Activated CD8-positive, alpha-beta memory T cell treated with anti-CD3 and anti-CD28 coated beads for 1 hour (primary cell): ENCODE measurements at places on chromosomes 4 and X.

DNA sequence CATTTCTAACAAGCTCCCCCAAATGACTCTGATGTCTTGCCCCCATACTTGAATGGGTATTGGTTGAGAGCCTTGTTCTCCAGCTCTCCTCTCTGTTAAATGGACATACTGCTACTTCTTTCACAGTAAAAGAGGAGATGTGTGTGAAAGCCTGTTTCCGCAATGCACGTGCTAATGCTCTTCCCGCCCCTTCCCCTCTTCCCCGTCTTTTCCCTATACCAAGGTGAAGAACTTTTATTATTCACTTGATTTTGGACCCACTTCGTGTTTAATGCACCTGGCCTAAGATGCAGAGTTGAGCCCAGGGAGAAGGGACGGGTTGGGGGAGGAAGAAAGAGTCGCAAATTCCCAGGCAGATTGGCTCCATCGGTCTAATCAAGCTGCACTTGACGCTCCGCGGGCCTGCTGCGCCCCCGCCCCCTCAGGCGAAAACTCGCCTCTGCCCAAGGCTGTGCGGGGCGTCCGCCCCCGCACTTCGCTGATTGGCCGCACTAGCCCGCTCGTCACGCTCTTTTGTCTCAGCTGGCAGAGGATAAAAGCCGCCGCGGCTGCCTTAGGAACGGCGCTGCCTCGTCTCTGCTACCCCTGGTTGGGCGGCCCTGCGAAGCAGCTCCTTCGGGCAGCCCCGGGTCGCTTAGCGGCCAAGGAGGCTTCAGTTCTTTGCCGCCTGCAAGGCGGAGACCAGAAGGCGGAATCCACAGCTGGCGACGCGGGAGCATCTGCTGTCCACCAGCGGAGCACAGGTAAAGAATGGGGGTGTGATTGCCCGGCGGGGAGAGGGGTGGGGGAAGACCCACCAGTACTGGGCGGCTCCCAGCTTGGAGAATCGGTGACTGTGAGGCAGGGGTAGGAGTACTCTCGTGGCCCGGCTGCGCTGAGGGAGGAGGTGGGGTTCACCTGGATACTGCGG, at the start of gene ZCCHC12:
Gene ZCCHC12, plus strand, starts transcription at position 562 of the 910 bp plus-strand sequence. CDS start 1,421 bp downstream, outside the sequence.
- DNase-seq = peak; percentile 13

- DNase-seq = no peak
Measured at GRCh38 chrX:120021927-120022326, 55.6 kb downstream of the RHOXF2B start.

DNA sequence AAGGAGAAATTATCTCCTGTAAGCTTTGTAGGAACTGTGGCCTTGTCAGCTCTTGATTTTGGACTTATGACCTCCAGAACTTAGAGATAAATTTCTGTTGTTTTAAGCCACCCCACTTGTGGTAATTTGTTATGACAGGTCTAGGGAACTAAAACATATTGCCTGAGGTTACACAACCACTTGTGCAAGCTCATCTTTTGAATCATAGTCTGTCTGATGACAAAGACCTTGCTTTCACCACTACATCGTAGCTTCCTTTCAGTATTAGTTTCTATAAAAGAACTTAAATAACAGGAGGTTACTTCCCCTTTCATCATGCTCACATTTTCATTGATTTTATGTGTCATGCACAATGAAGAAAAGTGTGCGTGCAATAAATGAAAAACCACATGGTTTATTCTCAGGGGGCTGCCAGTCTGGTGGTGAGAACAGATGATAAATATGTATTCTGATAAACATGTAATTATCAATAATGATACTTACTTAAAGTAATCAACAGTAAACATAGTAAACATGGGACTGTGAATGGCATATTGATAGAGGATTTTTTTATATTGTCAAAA, 690.0 kb upstream of the HS3ST1 start:
- DNase-seq = no peak

GRCh38 chr4:110867981-110868720, 245.3 kb upstream of the PITX2 start:
- DNase-seq = no peak

DNA sequence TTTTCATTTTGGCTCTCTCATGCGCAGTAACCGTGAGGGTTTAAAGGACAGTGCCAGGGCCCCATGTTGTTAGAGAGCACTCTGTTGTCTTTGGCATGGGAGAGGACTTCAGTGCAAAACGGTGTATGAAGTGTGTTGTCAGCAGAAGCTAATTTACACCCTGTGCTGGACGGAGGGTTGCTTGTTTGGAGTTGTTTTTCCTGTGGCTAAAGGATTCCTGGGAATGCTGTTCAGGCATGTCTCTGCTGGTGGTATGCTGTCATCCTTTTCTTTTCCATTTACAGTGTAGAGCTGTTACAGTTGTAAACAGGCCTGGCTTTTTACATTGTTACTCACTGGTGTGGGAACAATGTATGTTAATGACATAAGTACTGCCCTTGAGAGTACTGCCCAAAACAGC, 206.3 kb downstream of the CBR4 start:
- no peak for DNase-seq

DNA sequence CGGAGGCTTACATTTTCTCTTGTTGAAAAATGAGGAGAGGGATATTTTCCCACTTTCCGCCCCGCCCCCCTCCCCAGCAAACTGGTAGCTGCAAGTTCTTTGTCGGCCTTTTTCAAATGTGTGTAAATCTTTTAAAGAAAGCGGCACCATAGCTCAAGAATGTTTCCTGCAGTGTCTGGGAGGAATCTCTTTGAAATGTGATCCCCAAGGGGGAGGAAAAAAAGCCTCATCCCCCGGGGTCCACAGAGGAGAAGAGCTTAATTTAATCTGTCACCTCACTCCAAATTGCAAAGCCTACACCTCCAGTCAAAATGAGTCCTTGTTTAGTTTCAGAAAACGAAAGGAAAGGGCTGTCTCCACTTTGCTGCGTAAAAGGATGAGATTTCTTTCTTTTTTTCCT, 34.8 kb downstream of the ASMT start:
- DNase-seq = no peak

- no peak for DNase-seq
Measured at GRCh38 chr4:87375719-87376291, 15.2 kb downstream of the HSD17B11 start.

DNA sequence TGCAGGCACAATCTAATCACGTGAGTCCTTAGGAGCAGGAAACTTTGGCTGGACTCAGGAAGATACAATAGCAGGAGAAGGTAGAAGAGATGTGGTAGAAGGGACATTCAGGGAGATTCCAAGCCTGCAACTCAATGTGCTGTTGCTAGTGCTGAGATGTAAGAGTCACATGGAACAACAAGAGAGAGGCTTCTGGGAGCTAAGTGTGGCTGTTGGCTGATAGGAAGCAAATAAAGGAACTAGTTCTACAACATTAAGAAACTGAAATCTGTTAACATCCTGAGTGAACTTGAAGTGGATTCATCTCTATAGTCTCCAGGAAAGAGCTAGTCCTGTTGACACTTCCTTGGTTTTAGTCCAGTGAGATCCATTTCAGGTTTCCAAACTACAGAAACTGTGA, 1207.4 kb downstream of the ADGRL3 start:
- no peak for DNase-seq

DNA sequence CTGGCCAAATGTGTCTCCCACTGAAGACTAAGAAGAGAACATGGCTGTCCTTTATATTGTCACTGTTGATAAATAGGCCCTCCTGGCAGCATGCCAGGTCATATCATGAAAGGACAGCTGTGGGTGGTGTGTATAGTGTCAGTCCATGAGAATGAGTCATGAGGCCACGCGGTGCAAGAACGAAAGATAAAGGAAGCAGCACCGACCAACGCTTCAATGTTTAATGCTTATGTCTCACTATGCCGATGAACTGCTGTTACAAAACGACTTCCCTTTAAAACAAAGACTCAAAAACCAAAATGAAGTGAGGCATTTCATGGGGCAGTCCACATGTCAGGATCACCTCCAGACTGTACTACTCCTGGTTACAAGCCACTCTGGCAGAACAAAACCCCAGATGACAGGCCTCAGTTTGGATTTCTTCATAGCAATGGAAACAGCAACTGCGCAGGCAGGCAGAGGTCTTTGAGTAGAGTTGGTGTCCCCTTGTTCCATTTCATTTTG, 5.2 kb upstream of the TCEANC start:
- peak; percentile 28 for DNase-seq

DNA sequence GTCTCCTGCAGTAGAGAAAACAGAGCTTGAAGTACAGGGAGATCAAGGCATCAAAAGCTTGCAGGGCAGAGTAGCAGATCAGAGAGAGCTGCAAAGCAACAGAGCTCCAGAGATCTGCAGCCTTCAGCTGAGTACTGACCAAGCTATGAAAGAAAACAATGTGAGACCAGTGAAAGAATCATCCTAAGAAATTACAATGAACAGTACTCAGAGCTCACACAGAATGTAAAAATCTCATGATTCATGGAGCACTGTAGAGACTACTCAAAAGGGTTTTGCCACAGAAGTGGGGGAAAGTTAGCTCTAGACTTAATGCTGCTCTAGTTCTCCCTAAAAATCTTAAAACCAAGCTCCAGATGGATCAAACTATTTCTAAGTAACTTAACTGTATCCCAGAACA, 80.0 kb upstream of the MAB21L2 start:
- no peak for DNase-seq

GRCh38 chrX:129091097-129091496, 432.2 kb downstream of the SMARCA1 start:
- DNase-seq = no peak

DNA sequence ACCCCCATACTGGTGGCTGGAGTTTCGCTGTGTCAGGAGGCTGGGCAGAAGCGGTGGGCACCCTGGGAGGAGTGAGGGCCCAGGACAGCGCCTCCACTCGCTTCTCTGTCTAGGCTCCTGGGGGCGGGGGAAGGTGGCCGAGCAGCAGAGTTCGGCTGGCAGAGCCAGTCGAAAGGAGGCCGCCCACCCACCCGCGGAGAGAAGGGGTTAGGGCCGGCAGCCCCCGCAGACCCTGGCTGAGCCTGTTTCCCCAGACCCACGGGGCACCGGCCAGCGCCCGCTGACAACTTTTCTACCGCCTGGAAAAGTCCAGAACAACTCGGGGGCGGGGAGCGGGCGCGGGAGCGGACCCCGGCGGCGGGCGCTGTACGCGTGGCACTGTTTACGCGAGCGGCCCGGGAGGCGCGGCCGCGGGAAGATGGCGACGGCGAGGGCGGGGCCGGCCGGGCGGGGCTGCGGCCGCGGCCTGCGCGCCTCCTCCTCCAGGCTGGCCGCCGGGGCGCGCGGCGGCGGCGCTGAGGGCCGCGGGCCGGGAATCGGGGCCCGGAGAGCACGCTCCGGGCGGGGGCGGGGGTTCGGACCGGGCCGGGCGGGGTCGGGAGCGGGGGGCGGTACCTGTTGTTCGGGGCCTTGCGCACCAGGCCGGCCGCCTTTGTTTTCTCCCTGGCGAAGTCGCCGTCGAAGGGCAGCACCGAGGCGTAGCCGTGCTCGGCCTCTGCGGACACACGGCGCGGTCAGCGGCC, 628 bp downstream of the MXD4 start:
- DNase-seq = peak; percentile 40

DNA sequence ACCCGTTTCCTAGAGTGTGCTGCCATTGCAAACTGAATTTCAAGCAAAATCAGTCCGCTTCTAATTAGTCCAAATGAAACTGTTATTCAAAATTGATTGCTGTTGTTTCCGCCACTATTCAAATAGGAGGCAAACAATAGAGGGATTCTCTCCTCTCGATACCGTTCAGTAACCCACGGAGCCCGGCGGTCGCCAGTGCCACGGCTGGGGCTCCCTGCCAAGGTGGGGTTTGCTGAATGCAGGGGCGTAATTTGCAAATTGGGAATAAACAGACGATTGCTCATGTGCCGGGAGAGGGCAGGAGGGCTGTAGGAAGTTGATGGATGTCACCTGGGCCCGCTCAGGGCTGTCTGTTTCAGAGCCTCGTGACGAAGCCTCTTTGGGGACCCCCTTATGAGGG, 8.8 kb downstream of the ADRA2C start:
- no peak for DNase-seq

DNA sequence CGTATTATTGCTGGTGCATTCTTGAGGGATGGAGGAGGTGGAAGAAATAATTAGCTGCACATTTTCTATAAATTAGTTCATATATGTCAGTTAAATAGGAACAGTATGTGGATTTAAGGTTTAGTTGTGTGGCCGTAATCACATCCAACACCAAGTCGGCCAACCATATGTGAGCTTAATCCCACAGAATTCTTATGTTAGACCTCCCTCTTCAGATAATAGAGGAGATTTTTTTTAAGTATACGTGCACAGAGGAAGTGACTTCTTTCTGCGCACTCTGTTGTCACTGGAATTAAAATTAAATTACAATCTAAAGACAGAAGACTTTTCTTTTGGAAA, 2.1 kb downstream of the SEPTIN11 start:
- DNase-seq = no peak

GRCh38 chr4:19735012-19735411, 516.7 kb upstream of the SLIT2 start:
- no peak for DNase-seq

DNA sequence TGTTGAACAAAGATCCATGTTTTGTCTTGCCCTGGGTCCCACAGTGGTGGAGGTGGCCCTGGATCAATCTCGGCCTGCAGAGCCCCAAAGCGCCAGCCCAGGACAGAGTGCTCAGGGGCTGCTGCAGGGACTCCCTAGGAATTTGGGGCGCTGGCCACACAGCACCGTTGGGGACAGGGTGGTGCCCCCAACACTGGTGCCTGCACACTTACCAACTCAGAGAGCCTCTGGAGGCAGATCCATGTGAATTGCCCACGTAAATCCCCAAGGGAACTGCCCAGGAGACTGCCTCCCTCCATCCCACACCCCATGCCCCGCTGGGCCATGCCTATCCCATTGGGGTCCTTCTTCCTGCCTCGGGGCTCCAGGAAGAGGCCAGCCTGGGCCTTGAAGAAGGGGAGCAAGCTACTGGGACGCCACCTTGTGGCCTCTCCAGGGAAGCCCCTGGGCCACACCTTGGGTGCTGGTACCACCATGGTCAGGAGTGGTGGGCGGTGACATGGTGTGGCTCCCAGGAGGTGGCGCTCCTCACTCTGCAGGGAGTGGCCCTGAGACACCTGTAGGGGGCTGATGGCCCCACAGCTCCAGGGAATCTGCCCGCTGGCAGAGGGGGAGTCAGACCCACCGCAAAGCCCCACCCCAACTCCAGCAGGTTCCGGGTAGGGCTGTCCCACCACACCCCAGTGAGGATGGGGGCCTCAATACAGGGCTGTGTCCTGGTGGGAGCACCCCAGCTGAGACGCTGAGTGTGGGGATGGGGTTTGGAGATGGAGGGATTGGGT, 22.8 kb downstream of the CFAP99 start:
- DNase-seq = peak; percentile 51

GRCh38 chr4:148776941-148777340, 334.7 kb upstream of the NR3C2 start:
- no peak for DNase-seq

- DNase-seq = no peak
Measured at GRCh38 chr4:2489081-2489805, 20.3 kb downstream of the RNF4 start.

DNA sequence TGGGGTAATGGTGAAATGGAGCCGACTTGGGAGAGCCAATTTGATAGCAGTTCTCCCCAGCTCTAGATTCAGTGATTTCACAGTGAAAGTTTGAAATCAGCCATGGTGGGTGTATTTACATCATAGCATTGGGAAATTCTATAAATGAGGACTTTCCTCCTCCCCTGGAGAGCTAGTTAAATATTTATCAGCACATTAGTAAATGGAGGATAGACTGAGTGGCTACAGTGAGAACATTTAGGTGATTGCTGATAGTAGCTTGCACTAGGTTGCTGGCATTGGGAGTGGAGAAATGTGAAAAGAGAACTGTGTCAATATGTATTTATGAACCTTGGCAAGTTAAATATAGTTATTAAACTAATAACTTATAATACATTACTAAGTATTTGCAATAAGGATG, 347.3 kb downstream of the CCSER1 start:
- DNase-seq = no peak

- DNase-seq = no peak
Measured at GRCh38 chrX:39204353-39204752, 403.1 kb downstream of the MID1IP1 start.
